ENCODE measurements at places on chromosomes 7 and 10.

DNA sequence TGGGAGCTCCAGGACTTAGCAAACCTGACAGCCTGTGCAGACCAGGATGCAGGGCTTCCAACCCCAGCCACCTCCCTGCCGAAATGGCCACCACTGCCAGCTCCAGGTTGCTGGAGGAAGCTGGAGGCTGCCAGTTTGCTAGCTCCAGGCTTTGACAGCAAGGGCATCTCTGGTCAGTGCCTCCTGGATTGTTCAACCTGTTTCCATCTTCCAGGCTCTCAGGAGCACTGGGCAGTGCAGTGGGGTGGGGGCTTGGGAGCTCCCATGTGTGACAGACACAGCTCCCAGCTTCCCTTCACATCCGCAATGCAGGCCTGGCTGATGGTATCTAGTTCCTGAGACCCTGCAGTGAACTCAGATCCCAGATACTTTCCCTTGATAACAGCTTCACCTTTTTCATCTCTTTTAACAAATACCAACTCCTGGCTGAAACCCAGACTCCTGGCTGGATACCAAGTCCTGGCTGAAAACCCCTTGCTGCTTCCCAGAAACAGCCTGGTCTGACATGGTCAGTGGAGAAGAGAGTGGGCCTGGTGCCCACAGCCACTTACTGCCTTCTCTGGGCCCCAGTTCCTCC lies 20.8 kb upstream of the RET start:
- DNase-seq = no peak

- DNase-seq = peak; percentile 14
Observed at GRCh38 chr10:133058331-133059092, 29.2 kb upstream of the ADGRA1 start.

DNA sequence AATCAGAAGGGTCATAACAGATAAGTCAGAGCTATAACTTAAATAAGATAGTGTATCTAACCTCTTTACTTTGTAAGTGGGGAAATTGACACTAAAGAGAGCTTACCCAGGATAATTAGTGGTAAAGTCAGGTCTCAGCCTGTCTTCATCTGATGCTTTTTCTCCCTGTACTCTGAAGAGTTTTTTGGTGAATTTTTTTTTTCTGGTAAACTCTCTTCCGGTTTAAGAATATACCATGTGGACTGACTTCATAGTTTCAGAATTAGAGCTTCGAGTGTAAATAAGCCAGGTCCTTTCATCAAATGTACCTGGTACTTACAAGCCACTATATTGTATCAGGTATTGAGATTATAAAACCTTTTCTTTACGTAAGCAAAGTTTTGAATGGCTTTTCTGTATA lies 6.8 kb downstream of the MINPP1 start:
- DNase-seq = no peak

DNA sequence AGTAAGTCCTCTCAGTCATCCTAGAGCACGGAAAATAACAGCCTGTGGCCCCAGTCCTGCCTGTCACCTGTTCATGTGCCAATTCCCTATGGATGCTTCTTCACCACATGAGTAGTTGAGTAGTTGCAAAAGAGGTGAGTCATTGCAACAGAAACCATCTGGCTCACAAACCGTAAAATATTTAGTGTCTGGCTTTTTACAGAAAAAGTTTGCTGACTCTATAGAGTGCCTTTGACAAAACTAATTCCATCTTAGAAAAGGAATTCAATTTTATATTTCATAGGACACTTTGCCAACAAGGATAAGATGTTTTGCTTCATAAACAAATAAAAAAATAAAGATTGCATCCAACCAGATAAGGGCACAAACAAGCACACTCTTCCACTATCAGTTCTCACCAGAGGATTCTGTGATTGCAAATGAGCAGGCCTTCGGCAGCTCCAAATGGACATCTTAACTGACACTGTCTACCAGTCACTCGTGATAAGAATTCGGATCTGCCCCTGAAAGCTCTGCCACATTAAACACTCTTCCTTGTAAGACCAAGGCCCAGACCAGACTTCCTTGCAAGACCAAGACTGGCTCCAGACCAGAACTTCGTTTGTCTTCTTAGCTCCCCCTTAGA lies 242.7 kb upstream of the SEMA3C start:
- DNase-seq = peak; percentile 88

GRCh38 chr7:131586259-131586658 lies 29.8 kb upstream of the PODXL start:
- DNase-seq = peak; percentile 24

GRCh38 chr7:87875151-87876039 lies 765 bp downstream of the SLC25A40 start:
- peak; percentile 16 for DNase-seq

DNA sequence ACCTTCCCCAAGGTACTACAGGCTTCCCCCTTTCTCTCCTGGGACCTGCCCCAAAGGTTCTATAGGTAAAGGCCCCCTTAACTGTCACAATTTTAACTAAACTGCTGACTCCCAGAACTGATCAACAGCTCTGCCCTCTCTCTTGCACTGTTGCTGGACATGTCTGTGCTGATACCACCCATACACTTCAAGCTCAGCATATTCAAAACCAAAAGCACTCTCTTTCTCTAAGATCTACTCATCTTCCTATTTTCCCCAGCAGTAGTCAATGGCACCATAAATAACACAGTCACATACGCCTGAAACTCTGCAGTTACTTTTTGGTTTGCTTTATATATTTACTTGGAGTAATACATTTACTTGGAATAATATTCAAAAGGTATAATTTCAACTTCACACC lies 12.3 kb downstream of the OSBPL3 start:
- DNase-seq = no peak

DNA sequence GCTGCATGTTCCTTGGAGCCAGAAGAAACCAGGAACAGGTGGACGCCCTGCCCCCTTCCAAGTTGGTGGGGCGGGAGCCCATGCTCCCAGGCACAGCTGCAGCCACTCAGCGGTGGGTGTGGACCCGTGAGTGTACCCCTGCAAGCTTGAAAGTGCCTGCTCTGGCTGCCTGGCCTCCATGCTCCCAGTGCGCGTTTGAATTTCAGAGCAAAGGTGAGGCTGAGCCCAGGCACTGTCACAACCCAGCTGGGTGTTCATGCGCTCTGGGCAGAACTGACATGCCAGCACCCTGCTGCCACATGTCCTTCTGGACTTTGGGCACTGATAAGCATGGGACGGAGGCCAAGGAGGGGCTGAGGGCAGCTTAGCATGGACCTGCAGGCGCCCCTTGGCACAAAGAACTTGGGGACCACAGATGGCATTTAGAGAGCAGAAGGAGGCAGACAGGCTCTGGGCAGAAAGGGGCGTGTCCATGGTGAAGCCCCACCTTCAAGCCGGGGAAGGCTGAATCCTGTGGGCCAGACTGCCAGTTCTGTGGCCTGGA lies 402.0 kb upstream of the NRG3 start:
- DNase-seq = no peak

DNA sequence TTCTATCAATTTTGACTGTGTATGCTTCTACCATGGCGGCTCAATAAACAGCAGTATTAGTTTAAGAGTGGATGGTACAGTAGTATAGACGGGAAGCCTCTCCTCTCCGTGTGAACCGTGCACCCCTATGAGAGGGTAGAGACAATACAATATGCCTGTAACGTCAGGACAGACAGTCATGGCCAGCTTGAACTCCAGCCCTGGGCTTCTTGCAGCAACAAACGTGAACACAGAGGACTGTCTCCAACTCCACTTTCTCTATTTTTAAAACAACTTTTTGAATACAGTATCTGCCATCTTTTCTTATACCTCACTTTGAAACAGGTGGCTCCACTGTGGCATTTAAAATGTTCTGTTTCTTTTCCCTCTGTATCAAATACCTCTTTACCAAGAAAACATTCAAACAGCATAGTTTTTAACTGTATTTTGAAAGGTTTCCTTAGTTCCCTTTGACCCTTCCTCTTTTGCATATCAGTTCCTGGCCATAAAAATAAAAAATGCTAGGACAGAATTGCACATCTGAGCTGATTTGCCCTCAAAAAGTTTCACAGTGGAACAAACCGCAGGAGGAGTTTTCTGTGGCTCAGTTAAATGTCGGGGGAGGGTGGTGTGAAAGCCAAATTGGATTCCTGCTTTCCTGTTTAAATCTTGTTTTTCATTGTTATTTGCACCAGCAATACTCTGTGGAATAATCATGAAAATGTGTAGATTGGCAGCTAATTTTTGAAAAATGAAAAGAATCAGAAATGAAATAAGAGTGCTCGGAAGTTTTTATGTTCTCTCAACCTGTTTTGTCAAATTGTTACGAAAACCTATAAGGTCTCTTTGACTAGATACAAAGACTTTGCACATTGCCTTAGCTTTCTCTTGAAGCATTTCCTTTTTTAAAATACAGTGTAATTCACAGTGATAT lies 8.0 kb downstream of the IKZF1 start:
- no peak for DNase-seq

- no peak for DNase-seq
Observed at GRCh38 chr7:121297843-121298242, 31.0 kb upstream of the WNT16 start.

DNA sequence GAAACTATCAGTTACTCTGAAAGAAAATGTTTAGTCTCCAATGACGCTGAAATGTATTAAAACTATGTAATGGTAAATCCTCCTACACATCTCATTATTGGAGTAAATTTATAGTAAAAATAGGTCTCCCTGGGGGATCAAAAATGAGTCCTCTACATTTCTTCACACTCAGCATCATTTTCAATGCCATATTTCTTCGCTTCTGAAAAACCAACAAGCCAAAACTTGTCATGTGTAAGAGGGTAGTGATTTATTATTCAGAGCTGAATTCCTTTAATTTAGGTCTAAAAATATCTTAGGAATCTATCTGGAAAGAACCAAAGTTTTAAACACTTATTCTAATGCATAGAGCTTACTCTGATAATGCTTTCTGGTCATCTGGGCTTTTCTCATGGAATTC lies 3.0 kb downstream of the PDK4 start:
- DNase-seq = no peak

DNA sequence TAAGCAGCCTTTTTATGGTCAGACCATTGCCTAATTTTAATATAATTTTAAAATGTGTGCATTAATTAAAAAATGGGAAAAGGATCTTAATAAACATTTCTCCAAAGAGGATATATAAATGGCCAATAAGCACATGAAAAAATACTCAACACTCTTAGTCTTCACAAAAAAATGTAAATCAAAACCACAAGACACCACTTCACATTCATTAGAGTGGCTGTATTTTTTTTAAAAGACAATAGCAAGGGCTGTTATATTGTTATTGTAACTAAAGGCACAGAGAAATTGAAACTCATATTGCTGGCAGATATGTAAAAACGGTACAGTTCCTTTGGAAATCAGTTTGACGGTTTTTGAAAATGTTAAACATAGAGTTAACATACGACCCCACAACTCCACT lies 3.2 kb upstream of the CROT start:
- DNase-seq = peak; percentile 30

GRCh38 chr10:118940386-118940785 lies 89.1 kb upstream of the NANOS1 start:
- peak; percentile 72 for DNase-seq

- DNase-seq = no peak
Observed at GRCh38 chr7:116162254-116162653, 48.1 kb upstream of the TES start.

DNA sequence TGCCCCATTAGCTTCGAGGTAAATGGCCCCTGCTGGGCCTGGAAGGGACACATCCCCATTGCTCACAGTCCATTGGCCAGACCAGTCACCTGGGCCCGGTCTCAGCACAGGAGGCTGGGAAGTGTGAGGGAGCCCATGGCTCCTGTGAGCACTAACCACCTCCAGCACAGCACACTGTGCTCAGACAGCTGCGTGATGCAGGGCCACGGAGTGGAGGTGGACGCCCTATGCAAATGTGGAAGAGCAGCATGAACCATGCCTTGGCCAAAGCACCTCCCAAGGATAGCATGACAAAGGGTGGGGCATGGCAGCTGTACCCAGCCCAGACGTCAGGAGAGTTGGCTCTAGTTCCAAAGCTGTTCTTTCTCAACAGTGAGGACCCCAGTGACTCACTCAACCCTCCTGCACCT lies 120.1 kb upstream of the ZMIZ1 start:
- no peak for DNase-seq

DNA sequence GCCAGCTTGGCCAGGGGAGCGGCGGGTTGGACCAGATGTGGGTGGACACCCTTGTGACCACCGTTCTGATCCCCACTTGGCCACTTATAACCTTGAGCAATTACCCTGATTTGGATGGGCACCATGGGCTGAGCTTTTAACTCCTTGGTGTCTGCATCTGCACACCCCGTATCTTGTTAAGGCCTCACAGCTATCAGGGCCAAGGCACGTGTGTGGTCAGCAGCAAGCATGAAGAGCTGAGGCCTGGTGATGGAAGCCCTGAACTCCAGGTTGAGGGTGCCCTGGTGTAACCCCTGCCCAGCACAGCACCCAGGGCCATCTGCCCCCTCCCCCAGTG lies 89.2 kb downstream of the ZMIZ1 start:
- DNase-seq = no peak

DNA sequence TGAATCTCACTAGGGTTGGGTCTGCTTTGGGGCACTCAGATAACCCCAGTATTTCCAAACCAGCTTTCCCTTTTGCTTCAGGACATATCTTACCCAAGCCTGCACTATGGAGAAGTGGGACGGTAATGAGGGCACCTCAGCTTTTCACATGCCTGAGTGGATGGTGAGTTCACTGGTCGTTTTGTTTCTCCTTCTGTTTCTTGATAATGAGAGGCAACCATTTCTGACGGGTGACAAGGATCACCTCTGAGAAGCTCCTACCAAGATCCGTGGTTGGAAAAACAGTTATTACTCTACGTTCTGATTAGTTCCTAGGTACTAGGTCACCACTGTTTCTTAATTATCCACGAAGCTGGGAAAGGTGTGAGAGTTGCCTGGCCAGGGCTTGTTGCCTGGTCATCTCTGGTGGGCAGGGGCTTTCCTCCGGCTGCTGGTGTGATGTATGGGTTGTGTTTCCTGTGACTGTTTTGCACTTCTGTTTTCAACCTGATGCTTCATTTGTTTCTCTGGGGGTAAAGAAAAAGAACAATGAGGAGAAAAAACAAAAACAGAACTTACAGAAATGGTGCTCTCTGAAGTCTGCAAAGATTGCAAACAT lies 65.7 kb upstream of the STRIP2 start:
- DNase-seq = no peak

DNA sequence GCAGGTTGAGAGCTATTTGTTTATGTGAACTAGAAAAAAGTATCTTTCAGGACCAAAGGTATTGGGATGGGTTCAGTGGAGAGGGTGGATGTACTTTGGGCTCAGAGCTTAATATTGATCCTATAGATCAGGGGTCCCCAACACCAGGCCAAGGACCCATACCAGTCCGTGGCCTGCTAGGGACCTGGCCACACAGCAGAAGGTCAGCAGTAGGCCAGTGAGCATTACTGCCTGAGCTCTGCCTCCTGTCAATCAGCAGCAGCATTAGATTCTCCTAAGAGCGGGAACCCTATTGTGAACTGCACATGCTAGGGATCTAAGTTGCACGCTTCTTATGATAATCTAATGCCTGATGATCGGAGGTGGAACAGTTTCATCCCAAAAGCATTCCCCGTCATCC lies 115.8 kb upstream of the WDR11 start:
- DNase-seq = no peak

GRCh38 chr10:29617880-29618340 lies 16.9 kb downstream of the SVIL start:
- no peak for DNase-seq

GRCh38 chr10:80444124-80444523 lies 10.0 kb upstream of the TSPAN14 start:
- DNase-seq = no peak

GRCh38 chr7:20132585-20132984 lies 84.6 kb downstream of the MACC1 start:
- DNase-seq = peak; percentile 23
